D721Med (cell line): ENCODE measurements at places on chromosomes 2 and 18.

DNA sequence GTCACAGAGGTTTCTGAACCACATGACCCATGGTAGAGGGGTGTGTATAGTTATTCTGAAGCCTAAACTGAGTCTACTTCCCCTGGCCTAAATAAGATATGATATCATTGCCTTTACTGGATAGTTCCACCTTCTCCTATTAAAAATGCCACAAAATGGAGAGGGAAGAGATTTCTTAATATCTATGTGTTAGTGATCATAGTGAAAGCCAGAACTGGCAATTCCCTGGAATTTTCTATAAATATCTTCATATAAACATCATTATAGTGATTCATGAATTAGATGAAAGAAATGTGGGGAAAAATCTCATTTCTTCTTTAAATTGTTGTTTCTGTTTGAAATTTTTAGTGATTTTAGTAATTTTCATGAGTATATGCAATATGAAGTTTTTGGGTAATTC, 45.8 kb downstream of the TSHZ1 start:
- no peak for DNase-seq

DNA sequence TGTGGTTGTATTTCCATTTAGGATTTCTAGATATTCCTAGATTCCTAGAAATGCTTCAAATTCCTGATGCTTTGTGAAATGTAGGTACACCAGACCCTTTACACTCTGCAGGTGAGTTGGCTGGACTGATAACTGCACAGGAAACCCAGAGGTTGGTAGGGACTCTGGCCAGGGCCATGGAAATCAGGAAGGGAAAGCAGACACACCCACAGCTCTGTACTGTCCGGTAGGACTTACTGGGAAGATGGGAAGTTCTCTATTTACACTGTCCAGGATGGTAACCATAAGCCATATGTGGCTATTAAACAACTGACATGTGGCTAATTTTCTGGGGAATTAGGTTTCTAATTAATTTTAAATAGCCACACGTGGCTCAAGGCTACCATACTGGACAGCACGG, 31.4 kb downstream of the NEMP2 start:
- no peak for DNase-seq

DNA sequence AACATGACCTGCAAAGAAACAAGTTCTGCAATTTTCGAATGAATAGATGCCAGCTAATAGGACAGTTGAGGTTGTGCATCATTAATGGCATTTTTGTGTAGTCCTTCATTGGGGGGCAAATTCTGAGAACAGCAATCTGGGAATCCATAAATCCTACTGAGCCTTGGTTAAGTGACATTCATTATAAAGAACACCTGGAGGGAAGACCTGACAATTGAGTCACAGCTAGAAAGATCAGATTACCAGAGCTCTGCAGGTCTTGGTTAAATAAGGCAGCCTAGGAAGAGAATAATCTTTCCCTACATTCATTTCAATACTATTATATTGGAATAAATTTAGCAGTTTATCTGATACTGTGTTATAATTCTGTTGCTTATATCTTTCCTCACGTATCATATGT, 14.3 kb downstream of the KCNH7 start:
- no peak for DNase-seq

- DNase-seq: no peak
Observed at GRCh38 chr2:7738596-7738995, 821.4 kb downstream of the RNF144A start.

DNA sequence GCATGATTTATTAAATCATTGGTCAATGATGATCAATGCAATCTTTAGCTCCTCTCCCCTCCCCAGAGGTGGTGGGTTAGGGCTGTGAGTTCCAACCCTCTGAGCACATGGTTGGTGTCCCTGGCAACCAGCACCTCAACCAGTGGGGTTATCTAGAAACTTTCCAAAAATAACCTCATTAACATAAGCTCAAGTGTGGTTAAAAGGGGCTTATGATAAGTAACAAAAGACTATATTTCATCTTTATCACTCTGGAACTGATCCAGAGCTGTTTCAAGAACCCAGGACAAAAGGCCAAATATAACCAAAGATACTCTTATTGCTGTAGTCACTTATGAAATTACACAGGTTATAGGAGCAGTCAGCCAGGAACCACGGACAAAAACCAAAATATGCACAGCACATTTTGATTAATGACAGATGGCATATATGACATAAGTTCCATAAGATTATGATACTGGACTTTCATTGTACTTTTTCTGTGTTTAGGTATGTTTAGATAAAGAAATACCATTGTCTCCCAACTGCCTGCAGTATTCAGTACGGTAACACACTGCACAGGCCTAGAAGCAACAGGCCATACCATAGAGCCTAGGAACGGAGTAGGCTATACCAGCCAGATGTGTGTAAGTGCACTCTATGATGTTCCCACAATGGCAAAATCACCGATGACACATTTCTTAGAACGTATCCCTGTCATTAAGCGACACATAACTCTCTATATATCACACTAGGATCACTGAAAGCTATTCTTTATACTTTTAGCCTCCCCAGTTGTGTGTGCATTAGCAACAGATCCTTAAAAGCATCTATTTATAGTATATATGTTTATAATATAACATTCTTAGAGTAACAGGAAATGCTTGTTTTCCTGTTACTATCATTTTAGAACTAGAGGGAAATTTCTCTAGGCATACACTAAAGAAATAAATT, 31.9 kb downstream of the KIDINS220 start:
- DNase-seq: no peak

- no peak for DNase-seq
Observed at GRCh38 chr2:47076586-47077441, 78.3 kb downstream of the STPG4 start.

DNA sequence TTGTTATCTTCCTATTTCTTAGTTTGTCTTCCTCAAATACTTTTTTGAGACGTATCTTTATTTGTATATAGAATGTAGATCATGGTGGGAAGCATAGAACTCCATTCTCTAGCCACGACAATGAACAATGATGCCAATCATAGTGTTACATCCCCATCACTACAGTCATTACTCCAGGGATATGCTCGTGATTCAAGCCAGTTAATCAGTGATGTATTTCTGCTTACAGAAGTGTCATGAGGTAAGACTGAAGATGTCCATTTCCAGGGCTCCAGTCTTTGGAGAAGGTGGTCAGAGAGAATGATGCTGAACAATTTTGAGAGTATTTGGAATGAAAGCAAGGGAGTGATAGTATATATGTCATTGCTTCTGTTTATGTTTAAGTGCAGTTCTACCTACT, 777.2 kb upstream of the TMEFF2 start:
- DNase-seq: no peak

- no peak for DNase-seq
Observed at GRCh38 chr18:76873311-76873710, 51.0 kb downstream of the ZNF236 start.

- no peak for DNase-seq
Observed at GRCh38 chr2:30693821-30694281, 113.4 kb downstream of the CAPN13 start.

- DNase-seq: no peak
Observed at GRCh38 chr18:70754486-70754885, 465.6 kb downstream of the SOCS6 start.

- DNase-seq: peak; percentile 41
Observed at GRCh38 chr2:185738679-185739472, at the start of gene FSIP2. FSIP2 (plus strand) TSS chr2:185738804; CDS start chr2:185738895, 91 bp downstream.

- no peak for DNase-seq
Observed at GRCh38 chr2:5985536-5986385, 293.6 kb downstream of the SOX11 start.

- no peak for DNase-seq
Observed at GRCh38 chr2:12343141-12343540, 373.6 kb upstream of the TRIB2 start.

DNA sequence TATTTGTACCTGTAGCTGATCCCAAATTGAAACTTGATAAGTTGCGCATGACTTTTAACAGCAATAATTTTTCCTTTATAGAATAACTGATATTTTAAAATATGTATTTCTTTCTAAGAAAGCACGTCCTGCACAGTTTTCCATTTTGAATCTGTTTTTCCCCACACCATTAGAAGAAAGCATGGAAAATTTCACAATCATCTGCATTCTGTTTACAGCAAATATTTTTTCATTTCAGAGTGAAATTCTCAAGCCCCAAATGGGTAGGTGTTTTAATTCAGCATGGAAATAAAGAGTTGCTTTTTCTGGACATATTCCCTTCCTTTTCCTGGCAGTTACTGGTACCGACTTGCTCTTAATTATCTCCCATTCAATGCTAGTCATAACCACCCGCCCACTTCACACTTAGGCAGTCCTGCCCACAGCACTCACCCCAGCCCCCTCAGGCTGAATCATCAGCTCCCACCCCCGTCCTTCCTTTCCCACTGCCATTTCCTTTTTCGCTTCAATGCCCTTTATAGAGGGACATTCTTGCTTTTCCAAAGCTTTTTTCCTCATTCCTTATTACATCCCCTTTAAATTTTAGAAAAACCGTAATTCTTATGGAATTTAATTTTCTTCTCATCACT, 89.2 kb upstream of the GLS start:
- no peak for DNase-seq

DNA sequence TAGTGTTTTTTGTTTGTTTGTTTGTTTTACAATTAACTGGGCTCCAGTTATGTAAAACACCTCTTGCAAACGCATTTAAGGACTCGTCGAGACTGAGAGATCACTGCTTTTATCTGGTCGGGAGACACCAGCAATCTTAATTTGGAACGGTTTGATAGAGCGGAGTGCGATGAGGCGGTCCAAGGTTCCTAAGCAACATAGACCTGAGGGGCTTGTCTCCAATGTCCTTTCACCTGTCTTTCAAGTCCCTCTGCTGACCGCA, 729 bp upstream of the SELENOI start:
- no peak for DNase-seq

GRCh38 chr18:70442933-70443332, 154.1 kb downstream of the SOCS6 start:
- DNase-seq: no peak

DNA sequence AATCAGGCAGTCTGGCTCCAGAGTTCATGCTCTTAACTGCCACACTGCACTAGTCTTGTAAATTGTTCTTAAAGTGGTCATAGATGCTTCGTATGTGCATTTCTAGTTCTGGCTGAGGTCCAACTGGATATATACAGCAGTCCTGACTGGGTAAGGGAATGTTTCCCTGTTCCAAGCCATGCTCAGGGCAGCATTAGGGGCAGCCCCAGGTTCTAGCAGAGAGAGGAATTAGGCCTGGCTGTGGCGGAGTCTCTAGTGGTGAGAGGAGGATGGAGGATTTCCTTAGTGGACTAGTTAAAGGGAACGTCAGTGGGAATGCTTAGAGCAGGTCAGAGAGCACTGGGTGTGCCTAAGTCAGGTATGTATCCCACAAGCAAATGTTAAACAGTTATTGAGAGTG, 28.0 kb downstream of the UBE2E3 start:
- DNase-seq: no peak

- no peak for DNase-seq
Observed at GRCh38 chr18:51010218-51010617, 19.8 kb upstream of the SMAD4 start.

- DNase-seq: no peak
Observed at GRCh38 chr2:197207598-197207997, 103.0 kb downstream of the ANKRD44 start.

- no peak for DNase-seq
Observed at GRCh38 chr18:24869285-24869684, 408.8 kb downstream of the HRH4 start.

GRCh38 chr18:3397031-3397750, 52.8 kb upstream of the TGIF1 start:
- no peak for DNase-seq

DNA sequence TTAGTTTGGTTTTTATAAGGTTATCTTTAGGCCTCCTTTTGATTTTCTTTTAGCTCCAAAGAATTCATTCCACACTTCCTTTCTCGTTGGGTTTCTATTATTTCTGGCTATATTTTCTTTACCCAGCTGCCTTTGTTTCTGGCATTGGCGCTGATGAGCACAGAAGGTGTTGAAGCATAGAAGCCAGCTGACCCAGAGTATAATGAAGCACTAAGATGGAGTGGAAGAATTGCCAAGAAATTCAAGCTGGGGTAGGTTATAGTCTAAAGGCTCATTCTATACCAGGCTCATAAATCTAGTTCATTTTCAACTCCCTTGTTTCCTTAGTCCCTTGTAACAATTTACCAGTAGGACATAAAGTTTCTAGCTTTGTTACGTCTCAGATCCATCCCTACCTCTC, 169.5 kb downstream of the HRH4 start:
- no peak for DNase-seq

DNA sequence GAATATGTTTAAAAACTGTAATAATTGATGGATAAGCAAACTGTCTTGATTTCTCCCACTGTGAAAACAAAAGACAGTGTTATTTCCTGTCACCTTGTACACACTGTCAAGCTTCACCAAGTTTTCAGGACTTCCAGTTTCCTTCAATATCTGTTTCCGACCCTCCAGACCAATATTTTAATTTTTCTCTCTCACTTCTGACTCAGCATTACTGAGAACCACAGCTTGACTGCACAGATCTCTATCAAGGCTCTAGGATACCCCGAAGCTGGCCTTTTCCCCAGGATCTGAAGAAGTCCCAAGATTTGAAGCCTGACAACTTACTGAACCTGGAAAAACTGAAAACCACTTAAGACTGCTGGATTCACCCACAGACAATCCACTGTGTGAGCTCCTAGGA, 13.2 kb upstream of the SULT1C3 start:
- no peak for DNase-seq

DNA sequence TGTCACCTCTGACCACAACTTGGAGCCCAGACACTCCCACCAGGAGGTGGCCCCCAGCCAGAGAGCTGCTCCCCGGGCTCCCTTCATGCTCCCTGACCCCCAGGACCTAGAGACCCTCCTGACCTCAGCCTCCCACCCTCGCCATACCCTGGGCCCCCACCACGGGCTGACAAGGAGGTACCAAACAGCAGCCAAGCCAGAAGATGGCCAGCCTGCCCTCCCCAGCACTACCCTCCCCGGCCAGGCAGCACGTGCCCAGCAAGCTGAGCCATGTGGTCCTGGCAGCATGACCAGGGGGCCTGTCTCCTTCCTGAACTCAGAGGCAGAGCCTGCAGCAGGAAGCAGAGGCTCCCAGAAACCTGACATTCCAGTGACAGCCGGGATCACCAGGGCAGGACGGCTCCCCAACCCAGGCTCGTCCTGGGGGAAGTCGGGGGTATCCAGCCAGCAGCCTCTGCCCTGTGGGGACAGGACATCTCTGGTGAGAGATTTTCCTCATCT, 69.4 kb upstream of the GPC1 start:
- DNase-seq: no peak

DNA sequence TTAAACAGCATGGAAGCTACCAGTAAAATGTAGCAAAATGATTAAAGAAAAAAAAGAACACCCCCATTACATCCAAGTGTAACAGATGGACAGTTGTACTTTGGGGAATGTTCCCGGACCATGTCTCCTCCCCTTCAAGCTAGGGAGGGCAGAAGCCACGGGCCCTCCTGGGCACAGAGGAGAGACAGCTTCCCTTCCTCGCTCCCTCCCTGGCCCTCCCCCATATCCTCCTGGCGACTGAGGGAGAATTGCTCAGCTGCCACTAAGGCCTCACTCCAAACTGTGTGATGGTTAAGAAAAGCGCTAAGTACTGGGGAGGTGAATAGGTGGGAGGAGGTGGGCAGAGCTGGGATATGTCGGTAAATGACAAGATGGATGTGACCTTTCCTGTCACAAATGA, 358.0 kb downstream of the HRH4 start:
- DNase-seq: no peak
